Activated CD4-positive, alpha-beta T cell treated with anti-CD3 and anti-CD28 coated beads, Interleukin-2, amount 10 ng/mL, durations not matched to agents 7 days and 5 days (primary cell): ENCODE measurements at places on chromosomes 2 and 18. TPM values are rescaled to one million over a fixed set of nuclear protein-coding genes. Genes with fewer than 3 reads are reported as not detected.

DNA sequence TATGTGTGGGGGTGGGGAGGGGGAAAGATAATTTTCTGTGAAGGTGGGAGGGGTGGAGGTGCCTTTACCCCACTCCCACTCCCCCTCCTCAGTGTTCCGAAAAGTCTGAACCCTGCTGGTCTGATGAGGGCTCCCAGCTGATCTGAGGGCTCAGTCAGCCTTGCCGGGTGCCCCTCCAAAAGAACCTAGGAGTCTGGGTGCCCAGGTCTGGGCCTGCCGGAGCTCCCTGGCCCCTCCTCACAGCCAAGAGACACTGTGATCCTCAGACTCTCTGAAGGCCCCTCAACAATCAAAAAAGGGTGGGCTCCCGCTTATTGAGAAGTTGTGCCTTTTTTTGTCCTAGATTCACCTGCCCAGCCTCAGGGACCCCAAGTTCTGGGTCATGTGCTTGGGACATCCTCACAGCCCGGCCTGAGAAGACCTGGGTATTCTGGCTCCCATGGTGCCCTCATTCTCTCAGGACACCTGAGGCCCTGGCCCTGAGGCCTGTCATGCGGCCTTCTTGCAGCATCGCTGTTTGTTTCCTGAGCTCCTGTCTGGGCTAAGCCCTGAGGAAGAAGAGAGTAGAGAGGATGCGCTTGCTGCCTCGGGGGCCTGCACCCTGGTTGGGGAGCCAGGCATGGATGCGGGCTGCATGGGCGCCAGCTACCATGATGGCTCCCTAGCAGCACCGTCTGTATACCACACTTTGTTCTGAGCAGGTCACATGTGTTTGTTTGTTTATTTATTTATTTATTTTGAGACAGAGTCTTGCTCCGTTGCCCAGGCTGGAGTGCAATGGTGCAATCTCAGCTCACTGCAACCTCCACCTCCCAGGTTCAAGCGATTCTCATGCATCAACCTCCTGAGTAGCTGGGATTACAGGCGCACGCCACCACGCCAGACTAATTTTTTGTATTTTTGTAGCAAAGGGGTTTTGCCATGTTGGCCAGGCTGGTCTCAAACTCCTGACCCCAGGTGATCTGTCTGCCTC lies 44.0 kb downstream of the SDC1 start:
- no peak for DNase-seq

- no peak for DNase-seq
Measured at GRCh38 chr18:56992777-56993176, 154.1 kb upstream of the BOD1L2 start.

DNA sequence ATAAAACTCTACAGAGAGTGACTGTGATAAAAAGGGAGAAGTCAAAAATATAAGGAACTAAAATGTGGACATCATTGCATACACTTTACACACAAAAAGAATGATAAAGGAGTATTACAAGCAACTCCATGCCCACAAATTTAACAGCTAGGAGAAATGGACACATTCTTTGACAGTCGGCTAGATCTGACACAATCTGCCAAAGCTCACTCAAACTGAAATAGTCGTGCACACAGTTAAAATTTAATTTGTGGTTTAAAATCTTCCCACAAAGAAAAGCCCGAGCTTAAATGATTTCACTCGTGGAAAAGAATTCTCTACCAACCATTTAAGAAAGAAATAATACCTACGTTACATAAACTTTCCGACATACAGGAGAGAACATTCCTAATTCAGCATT lies 132.4 kb downstream of the ZAP70 start:
- no peak for DNase-seq

The SERPINB10 gene
- not detected for total RNA-seq

The TEX44 gene
- total RNA-seq: not detected
